ENCODE measurements at places on chromosomes 1 and 21.
A peak's percentile ranks its signal among the peaks of the same experiment; 100 is the strongest.

GRCh38 chr1:6100861-6101783 is 55.4 kb downstream of the KCNAB2 start:
- DNase-seq = no peak

- peak; percentile 84 for DNase-seq
These were observed 14.9 kb downstream of the PDIK1L start for GRCh38 chr1:26126321-26127084.

DNA sequence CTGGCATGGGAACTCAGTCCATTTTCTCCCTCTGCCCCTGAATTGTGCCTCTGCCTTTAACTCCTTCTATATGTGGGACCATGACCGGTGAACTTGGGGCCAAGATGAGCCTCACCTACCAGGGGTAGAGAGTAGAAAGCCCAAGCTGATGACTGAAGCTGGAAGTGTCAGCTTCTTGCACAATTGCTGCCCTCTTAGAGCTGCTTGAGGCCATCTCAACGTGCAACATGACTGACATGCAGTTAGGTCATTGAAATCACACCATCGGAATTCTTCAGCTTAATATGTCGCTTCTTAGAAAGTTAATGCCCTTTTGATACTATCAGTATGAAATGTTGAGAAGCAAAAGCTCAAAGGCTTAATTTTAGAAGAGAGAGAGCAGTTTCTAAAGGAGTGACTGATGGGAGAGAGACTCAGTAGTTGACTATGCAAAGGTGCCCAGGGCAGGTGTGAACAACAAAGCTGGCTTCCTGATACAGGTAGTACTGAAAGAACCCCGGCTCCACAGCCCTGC is 89.4 kb upstream of the UBE2U start:
- DNase-seq = no peak

DNA sequence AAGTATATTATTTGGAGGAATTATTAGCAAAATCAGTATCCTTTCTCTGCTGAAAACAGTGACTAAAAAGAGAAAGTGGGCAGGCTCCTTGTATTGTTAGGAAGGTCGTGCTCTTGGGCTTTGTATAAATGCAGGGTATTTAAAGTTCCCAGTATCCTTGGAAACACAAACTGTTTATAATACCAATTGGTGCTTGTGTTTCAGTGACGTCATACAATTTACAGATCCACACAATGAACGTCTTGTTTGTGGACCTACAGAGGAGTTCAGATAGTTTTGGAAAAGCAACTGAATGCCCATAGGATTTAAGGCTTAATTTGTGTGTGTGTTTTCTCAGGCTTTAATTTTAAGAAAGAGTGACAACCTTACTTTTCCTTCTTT is 168.2 kb downstream of the RASAL2 start:
- no peak for DNase-seq

DNA sequence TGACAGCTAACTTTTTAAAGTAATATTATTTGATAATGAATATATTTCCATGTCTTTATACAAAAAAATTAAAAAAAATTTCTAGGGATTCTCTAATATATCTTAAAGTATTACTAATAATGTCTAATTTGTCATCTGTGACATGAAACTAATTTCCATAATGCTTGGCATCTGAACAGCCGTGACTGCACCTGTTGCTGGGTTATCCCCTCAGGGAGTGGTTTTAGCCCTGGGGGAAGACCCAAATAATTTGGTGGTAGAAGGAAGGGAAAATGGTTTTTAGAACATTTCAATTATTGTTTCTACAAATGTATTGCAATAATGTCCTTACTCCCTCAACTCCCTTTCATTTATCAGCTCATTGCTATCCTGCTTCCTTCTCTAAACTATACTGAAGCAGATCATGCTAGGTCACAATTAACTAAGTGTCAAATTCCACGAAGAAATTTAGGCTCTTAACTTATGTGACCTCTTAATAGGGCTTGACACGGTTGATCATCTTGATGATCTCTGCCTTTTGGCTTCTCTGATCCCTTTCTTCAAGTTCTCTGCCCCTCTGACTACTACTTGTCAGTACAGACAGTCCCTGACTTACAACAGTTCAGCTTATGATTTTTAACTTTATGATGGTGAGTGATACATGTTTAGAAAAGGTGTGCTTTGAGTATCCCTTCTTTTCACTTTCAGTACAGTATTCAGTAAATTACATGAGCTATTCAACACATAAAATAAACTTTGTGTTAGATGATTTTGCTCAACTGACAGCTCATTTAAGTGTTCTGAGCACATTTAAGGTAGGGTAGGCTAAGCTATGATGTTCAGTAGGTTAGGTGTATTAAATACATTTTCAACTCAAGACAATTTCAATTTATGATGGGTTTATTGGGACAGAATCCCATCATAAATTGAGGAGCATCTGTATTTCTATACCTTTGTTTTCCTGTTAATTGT is 26.4 kb upstream of the DPH5 start:
- DNase-seq = no peak

GRCh38 chr1:3453891-3454810 is at the start of gene ARHGEF16:
Gene ARHGEF16, plus strand, starts transcription at chr1:3454665. Its CDS starts 8,420 bp downstream, at chr1:3463085.
- peak; percentile 45 for DNase-seq

DNA sequence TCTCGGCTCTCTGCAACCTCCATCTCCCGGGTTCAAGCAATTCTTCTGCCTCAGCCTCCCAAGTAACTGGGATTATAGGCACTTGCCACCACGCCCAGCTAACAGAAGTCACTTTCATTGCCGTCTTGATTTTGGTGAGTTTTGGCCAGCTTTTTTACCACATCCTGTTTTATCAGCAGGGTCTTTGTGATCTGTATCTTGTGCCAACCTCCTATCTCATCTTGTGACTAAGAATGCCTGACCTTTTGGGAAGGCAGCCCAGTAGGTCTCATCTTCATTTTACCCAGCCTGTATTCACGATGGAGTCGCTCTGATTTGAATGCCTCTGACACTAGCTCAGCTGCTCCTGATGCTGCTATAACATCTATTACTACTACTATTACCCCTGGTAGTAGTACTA is 46.8 kb upstream of the BARHL2 start:
- DNase-seq = no peak

- no peak for DNase-seq
These were observed 374.0 kb downstream of the LMX1A start for GRCh38 chr1:164982545-164982944.

- no peak for DNase-seq
These were observed 22.9 kb upstream of the CASZ1 start for GRCh38 chr1:10819198-10819901.

- no peak for DNase-seq
These were observed 100.4 kb downstream of the BRINP3 start for GRCh38 chr1:190377294-190377693.

DNA sequence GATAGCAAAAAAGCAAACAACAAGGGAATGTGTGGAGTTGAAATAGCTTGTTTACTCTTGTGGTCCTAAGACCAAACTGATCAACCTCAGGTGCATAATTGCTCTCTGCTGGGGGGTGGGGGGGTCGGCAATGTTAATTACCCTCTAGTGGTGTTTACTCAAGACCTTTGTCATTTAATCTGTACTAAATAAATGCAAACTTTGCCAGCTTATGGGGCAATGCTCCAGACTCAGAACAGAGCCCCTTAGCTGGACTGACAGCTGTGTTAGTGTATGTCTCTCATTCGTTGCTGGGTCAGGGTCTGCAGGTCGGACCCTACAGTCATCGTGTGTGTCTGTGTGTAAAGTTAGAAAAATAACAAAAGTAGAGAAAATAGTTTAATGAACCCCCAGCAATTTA is 7.2 kb upstream of the SLC44A3 start:
- no peak for DNase-seq

DNA sequence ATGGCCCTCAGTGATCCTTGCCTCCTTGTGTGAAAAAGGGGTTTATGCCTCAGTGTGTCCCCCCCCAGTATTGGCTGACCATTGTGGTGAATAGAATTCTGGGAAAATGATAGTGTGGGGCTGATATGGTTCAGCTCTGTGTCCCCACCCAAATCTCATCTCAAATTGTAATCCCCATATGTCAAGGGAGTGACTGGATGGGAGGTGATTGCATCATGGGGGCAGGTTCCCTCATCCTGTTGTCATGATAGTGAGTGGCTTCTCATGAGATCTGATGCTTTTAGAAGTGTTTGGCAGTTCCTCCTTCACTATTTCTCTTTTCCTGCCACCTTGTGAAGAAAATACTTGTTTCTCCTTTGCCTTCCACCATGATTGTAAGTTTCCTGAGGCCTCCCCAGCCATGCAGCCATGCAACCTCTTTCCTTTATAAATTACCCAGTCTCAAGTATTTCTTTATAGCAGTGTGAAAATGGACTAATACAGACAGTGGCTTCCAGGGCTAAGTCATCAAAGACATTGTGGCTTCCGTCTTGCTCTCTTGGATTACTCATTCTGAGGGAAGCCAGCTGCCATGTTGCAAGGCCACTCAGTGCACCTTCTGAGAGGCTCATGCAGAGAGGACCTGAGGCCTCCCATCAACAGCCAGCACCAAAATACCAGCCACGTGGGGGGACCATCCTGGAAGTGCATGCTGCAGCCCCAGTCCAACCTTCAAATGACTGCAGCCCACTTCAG is 40.6 kb upstream of the SOD1 start:
- no peak for DNase-seq

DNA sequence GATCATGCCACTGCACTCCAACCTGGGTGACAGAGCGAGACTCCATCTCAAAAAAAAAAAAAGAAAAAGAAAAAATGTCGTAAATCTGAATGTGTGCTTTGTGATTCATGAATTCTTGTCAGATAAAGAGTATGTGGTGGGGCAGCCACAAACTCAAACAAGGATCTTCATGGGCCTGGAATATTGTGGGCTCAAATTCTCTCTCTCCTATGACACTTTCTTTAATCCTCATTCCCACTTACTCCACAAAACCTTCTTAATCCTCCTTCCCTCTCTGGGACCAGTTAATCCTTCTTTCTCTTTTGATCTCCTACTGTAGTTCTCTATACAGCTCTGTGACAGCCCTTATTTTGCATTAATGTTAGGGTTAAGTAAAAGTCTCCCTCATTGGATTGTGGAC is 112.3 kb downstream of the AK5 start:
- DNase-seq = no peak

- no peak for DNase-seq
These were observed 7.4 kb upstream of the EFNA1 start for GRCh38 chr1:155120253-155120652.
